Epithelial cell of prostate (primary cell): ENCODE measurements at places on chromosomes 13 and 19.

DNA sequence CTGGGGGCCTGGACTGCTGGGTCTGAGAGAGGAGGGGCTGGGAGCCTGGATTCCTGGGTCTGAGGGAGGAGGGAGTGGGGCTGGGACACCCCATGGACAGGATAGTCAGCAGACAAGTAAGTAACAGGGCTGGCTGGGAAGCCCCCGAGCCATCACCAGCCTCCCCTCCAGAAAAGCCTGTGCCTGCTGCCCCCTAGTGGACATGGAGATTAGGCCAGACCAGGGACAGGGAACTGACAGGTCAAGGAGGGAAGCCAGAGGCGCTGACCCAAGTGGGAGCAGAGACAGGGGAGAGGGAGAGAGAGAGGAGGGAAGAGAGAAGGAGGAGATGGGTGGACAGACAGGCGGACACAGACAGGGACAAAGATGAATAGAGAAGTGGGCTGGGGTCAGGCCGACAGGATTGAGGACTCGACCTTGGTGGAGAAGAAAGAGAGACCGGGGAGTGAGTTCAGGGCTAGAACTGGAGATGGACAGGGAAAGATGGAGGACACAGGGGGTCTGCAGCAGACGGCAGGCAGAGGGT, 6.7 kb upstream of the ERFL start:
- DNase-seq = no peak

GRCh38 chr19:963486-963951, 20.6 kb upstream of the WDR18 start:
- no peak for DNase-seq

DNA sequence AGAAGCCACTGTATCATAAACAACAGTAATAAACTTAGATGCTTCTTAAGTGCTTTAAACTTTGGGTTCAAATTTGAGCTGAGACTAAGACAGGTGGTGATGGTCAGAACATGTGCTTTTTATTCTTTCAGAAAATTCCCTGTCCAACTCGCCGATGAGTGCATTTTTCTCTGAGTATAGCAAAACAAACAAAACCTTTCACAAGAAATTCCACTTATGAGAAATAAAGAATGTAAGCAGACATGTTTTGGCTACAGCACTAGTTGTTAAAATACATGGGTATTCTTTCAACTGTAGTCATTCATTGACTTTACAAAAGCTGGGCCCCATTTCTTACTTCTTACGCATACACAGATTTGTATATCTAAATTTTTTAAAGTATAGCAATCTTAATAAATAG, 125.6 kb downstream of the SPRY2 start:
- no peak for DNase-seq

DNA sequence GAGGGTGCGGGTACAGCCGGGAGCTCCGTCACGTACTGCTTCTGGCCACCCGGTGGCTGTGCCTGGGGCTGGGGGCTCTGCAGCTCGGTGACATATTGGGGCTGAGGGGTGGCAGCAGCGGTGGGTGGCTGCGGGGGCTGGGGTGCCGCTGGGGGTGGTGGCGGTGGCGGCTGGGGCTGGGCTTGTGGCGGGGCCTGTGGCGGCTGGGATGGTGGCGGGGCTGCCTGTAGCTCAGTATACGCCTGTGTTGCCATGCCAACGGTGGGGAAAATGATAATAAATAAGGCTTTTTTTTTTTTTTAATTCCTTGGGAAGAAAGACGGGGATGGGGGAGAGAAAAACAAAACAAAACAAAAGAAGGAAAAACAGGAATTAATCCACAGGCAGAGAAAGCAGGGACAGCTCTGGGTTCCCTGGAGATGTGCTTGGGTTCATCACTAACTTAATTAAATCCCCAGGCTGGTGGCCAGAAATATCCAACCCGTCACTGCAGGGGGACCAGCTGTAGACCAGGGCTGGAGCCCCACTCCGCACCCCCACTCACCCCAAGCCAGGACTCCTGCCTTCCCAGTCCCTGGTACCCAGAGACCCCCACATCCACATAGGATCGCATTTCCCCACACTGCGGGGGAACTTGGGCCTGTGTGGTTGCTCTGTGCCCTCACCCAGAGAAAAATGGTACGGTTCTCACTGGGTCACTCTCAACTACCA, 12.4 kb downstream of the RFX1 start:
- no peak for DNase-seq

GRCh38 chr13:71254384-71254783, 612.6 kb downstream of the DACH1 start:
- no peak for DNase-seq

DNA sequence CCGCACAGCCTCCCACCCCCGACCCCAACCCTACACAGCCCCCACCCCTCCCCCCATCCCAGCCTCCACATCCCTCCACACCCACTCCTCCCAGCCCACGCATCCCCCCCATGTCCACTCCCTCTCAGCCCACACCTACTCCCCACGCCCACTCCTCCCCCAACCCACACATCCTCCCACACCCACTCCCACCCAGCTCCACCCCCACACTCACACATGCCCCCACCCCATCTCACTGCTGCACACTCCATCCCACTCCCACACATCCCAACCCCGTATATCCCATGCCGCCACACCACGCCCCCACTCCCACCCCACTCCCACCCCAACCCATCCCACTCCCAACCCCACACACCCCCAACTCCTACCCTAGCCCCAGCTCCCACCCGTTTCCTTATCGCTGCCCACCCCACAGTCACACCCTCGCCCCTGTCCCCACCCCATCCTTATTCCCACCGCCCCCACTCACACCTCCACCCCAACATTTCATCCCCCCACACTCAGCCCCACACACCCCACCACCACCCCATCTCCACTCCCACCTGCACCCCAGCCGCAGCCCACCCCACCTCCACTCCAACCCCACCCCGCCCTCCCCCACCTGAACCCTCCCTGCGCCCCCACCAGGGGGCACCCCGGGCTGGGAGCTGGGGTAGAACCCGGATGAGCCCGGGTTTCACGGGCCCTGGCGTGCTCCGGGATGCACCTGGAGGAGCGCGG, 809 bp downstream of the TDRD12 start:
- no peak for DNase-seq

GRCh38 chr13:94435604-94436226, 43.8 kb downstream of the DCT start:
- no peak for DNase-seq

DNA sequence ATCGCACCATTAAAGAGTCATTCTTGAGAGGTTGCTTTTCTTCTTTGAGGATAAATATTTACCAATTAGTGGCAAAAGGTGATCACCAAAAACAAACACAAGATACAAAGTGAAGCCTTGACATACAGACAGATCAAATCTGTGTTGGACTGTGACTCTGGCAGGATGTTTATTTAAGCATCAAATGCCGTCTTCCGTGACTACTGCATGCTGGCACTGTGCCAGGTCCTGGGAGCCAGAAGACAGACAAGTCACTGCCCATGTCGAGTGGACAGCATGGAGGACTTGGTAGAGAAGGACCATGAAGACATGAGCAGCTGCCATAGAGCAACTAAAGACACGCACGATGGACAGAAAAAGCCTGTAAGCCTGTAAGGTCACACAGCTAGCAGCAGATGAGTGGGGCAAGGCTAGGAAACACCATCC, 92.8 kb upstream of the FARP1 start:
- DNase-seq = no peak

DNA sequence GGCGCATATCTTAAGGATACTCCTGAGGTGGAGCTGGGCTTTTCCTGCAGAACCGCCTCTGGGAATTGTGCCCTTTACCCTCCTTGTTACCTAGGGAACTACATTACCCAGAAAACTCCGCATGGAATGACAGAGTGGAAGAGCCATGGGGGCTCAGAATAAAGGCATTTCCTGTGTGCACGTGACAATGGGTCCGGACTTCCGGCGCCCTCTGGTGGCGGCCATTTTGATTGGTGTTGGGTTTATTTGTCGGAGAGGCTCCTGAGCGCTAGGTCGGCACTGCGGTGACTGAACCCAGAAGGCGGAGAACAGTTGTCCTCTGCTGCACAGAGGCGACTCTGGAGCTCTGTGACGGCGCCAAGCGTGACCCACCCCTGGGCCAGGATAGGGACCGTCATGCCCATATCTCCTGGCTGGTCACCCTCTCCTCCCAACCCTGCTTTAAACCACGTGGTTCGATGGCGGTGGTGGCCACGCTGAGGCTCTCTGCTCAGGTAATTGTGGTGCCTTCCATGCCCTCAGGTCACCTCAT, at the start of gene ZNF587B:
Gene ZNF587B, plus strand, starts transcription at position 229 of the 532 bp plus-strand sequence. Its CDS starts 230 bp downstream, at position 459.
- no peak for DNase-seq
